ENCODE measurements at places on chromosomes 6 and 20.
A peak's percentile ranks its signal among the peaks of the same experiment; 100 is the strongest.

DNA sequence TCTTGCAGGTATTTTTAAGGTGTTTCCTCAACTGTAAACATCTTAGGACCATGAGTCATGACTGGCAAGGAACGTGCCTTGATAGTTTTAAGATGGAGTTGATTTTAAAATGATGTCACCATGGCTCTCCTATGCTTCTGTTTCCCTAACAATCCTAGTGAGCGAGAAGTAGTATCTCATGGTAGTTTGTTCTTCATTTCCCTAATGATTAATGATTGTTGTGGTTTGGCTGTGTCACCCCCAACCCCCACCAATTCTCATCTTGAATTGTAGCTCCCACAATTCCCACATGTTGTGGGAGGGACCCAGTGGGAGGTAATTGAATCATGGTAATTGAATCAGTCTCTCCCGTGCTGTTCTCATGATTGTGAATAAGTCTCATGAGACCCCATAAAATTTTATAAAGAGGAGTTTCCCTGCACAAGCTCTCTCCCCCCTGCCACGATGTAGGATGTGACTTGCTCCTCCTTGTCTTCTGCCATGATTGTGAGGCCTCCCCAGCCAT is 16.8 kb upstream of the BNIP5 start:
- DNase-seq: no peak

DNA sequence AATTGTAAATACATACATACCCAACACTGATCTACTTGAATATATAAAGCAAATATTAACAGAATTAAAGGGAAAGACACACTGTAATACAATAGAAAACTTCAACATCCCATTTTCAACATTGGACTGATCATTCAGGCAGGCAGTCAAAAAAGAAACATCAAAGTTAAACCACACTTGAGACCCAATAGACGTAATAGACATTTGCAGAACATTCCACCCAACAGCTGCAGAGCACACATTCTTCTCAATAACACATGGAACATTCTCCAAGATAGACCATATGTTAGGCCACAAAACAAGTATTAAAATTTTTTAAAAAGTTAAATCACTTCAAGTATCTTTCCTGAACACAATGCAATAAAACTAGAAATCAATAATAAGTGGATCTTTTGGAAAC is 698.2 kb downstream of the COL12A1 start:
- DNase-seq: no peak

DNA sequence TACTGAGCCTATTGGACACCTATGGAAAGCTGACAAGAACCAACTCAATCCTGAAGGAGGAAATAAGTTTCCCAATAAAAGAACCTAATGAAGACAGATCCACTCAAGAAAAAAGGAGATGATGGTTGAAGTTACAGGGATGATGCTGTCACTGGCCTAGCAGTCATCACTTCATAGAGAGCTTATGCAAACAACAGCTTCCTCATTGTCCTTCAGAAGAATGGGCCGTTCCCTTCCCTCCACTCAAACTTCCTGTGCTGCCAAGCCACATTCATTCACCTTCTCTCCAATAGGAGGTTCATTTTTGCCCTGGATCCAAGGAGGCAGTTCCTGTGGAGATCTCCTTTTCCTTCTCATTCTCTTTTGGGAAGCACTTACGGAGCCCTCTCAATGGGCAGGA is 13.8 kb upstream of the PM20D2 start:
- no peak for DNase-seq

DNA sequence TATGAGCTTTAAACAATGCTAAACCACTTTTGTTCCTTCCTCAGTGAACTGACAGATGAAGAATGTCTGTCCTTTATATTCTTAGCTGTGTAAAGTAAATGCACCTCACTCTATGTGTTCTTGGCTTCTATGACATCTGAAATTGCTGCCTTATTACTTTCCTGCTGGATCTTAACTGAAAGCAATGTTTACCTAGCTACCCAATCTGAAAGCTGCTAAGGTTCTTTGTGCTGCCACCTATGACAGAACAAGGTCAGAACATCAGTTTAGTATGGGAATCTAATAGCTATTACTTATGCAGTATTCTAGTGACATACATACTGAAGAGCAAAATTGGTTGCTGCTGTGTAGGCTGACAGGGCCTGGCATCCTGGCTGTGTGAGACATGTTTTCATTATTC is 444.1 kb downstream of the KHDRBS2 start:
- DNase-seq: no peak

GRCh38 chr6:52103623-52104022 is 16.2 kb upstream of the PKHD1 start:
- DNase-seq: no peak

GRCh38 chr6:18260448-18261106 is 3.8 kb downstream of the DEK start:
- DNase-seq: no peak

- peak; percentile 21 for DNase-seq
These were observed 28.0 kb upstream of the TULP4 start for GRCh38 chr6:158284007-158284875.

GRCh38 chr6:133671376-133671775 is 217.5 kb upstream of the TCF21 start:
- DNase-seq: no peak

DNA sequence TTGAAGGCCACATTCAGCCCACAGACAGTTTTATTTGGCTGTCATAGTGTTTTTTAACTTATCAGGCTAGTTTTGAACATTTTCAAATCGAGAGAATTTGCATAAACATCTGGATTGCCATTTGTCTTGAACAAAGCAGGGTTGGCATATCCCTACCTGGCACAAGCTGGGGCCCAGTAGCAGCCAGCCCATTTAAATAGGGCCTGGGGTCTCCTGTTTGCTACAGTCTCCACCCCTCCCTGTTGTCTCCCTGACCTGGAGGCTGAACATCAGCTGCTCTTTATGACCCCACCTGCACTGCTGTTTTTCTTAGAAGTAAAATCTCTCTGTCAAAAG is 10.5 kb downstream of the BCAS4 start:
- no peak for DNase-seq

GRCh38 chr6:25138233-25138933 is 140.8 kb upstream of the CARMIL1 start:
- DNase-seq: peak; percentile 21

- no peak for DNase-seq
These were observed 212.5 kb downstream of the CDH4 start for GRCh38 chr20:61464307-61465303.

DNA sequence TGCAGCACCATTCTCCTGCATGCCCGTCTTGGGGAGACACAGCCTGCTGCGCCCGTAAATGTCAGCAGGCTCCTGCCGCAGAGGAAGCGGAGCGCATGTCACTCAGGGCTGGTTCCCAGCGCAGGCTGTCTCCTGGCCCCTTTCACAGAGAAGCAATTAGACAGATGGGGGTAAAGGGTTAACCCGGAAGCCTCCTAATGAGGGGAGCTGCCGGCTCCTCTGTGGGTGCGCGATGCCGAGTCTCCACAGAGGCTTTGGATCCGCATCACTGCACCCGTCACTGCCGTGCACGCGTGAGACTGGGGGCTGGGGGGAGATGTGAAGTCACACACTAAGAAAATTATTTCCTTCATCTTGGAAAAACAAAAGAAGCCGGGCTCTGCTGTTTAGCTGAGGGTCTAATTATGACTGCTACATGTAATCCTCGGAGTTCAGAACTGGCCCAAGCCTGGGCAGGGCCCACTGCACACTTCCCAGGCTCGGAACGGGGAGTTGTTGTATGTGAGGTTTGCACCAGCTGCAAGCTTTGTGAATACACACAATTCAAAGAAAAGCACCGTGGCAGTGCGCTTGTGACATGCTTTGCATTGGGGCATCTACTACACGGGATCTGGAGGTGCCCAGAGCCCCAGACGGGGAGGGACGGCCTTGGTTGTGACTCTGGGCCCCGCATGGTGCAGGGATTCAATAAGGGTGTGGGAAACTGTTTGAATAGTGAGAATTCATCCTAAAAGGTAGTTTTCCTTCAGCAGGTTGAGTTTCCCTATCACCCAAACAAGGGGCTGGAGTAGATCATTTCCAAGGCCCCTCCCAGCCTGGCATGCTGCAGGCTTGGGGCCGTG is 331.6 kb downstream of the TAF4 start:
- no peak for DNase-seq

- no peak for DNase-seq
These were observed 73.6 kb downstream of the FBXO5 start for GRCh38 chr6:152909241-152909640.

DNA sequence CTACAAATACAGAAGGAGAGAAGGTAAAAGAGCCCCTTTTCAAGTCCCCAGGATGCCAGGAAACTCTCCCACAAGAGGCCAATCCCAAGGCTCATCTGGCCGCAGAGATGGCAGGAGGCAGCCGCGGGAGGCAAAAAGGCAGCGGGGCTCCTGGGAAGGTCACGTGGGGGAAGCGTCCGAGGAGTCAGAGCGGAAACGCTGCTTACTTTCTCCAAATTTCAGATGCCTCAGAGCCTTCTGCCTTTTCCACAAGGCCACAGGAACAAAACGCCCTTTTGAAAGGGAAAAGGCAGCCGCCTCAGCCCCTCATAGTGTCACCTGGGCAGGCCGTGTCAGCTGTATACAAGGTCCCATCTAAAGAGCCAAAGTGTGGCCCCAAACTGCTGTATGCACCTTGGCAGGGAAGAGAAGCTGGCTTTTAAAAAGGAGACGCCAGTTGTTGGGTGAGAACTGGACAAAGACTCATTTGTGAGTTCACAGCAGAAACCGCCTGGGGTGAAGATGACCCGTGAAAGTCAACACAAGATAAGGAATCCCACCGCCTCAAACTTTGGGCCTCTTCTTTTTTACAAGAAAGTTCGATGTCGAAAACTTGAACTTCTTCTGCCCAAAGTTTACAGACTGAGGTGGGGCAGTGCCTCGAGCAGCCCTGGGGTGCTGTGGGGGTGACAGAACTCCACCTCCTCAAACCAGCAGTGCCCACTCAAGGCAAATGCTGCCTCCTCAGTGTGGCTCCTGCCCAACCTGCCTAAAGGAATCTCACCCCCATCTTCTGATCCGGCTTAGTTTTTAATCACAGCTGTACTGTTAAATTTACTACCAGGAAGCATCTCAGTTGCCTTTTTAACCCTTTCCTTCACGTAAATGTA is 45.4 kb downstream of the EZR start:
- no peak for DNase-seq

DNA sequence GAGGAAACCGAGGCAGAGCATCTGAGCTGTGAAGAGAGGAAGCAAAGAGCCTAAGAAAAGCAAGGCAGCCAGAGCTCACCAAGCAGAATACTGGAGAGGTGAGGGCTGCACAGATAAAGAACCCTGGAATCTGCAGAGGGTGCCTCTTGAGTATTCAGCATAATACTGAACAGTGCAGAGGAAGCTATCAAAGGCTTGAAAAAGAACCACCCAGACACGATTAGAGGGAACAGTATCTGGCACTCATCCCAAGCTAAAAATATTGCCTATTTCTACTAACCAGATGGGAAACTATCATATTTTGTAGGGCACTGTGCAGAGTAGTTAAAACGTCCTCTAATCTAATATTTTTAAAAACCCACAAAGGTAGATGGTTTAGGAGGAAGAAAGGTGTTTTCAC is 41.8 kb upstream of the OPRM1 start:
- no peak for DNase-seq

GRCh38 chr20:12371990-12372389 is 454.3 kb downstream of the BTBD3 start:
- DNase-seq: no peak

DNA sequence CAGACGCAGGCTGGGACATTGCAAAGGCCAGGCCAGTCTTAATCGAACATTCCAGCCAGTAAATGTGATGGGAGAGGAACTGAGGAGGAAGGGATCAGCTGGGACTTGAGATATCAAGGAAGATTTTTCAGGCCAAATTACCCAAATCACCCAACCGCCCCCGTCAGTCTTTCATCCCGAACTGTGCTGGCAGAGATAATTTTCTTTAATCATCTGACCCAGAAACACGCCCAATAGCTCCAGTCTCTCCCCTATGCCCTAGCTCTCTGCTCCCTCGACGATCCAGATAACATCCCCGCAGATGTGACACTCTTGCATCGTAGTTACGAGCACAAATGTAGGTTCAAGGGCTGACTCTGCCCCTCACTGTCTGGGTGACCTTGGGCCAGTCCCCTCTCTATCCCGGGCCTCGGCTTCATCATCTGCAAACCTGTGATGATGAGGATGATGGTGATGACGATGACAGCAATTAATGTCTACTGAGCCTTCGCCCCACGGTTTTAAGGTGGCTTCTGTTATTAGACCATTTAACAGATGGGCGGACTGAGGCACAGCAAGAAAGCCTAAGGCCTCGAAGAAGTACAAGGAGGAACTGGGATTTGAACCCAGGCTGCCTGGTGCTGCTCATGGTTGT is 118.6 kb downstream of the PREX1 start:
- DNase-seq: no peak

DNA sequence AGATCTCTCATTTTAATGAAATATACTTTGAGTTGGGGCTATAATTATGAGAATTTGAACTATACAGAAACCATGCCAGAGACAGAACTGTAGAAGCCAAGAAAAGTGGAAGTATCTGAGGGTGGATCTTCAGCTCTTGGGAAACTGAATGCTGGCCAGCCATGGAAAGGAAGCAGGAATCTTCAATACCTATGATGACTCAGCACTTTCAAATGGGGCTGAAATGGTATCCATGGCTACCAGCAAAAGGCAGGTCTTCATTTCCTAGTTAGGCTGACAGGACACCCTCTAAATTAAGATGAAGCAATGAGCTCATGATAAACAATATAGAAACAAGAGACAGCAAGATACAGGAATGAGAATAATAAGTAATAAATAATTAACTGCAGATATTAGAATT is 171.3 kb downstream of the COL21A1 start:
- no peak for DNase-seq

- no peak for DNase-seq
These were observed at the start of gene ZNF831 for GRCh38 chr20:59163631-59164530. TSS of gene ZNF831 (plus strand) at chr20:59163821. CDS start at chr20:59191020, 27,199 bp downstream.

GRCh38 chr6:14734416-14735340 is 511.2 kb upstream of the JARID2 start:
- DNase-seq: no peak

DNA sequence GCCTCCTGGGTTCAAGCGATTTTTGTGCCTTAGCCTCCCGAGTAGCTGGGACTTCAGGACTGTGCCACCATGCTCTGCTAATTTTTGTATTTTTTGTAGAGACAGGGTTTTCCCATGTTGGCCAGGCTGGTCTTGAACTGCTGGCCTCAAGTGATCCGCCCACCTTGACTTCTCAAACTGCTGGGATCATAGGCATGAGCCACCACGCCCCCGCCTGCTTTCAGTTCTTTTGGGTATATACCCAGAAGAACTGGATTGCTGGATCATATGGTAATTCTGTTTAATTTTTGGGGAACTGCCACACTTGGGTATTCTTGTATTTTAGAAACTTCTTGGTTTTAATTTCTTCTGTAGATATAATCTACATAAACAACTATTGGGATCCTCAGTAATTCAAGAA is 17.0 kb downstream of the CDS2 start:
- no peak for DNase-seq

- no peak for DNase-seq
These were observed 402.1 kb downstream of the ARHGAP18 start for GRCh38 chr6:129307845-129308244.

GRCh38 chr6:16711546-16712254 is 49.6 kb downstream of the ATXN1 start:
- peak; percentile 38 for DNase-seq

- no peak for DNase-seq
These were observed 58.4 kb upstream of the ARID1B start for GRCh38 chr6:156718647-156719394.

- DNase-seq: no peak
These were observed 191.5 kb upstream of the BMP2 start for GRCh38 chr20:6575912-6576401.

GRCh38 chr6:84768442-84769174 is 4.2 kb upstream of the TBX18 start:
- DNase-seq: no peak
